M059J (cell line): ENCODE measurements at places on chromosomes 1 and 21. TPM values are rescaled to one million over a fixed set of nuclear protein-coding genes. Genes with fewer than 3 reads are reported as not detected.
A peak's percentile ranks its signal among the peaks of the same experiment; 100 is the strongest.

The LMOD1 gene
- 4.7 and 6.0 TPM in 2 replicates for total RNA-seq

The RPS27 gene
- total RNA-seq: 2,348 and 3,641 TPM in 2 replicates

- DNase-seq: no peak
Observed at GRCh38 chr1:69504730-69505252, 62.9 kb upstream of the LRRC7 start.

DNA sequence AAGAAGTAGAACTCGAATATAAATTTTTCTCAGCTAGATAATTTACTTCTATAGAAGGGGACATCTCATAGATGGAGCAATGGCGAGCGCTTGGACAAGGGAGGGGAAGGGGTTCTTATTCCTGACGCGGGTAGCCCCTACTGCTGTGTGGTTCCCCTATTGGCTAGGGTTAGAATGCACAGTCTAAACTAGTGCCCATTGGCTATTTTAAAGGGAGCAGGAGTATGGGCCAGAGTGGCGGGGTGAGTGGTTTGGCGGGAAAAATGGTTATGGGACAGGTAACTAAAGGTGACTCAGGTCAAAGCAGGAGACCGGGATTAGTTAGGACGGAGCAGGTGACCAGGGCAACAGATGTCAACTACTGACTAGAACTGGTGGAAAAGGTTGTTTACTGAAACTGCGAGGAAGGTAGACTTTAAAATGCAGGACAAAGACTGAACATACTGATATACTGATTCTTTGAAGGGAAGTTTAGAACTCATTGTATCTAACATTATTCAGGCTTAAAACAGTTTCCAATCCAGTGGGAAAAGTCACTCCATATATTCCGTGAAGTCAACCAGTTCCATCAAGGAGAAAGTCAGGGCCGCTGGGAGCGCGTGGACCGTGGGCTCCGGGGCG lies 940 bp upstream of the ATAD3A start:
- DNase-seq: peak; percentile 20
